Right forelimb (tissue), 1 donor: ENCODE measurements at places on chromosomes 5 and 9.
A peak's percentile ranks its signal among the peaks of the same experiment; 100 is the strongest.

DNA sequence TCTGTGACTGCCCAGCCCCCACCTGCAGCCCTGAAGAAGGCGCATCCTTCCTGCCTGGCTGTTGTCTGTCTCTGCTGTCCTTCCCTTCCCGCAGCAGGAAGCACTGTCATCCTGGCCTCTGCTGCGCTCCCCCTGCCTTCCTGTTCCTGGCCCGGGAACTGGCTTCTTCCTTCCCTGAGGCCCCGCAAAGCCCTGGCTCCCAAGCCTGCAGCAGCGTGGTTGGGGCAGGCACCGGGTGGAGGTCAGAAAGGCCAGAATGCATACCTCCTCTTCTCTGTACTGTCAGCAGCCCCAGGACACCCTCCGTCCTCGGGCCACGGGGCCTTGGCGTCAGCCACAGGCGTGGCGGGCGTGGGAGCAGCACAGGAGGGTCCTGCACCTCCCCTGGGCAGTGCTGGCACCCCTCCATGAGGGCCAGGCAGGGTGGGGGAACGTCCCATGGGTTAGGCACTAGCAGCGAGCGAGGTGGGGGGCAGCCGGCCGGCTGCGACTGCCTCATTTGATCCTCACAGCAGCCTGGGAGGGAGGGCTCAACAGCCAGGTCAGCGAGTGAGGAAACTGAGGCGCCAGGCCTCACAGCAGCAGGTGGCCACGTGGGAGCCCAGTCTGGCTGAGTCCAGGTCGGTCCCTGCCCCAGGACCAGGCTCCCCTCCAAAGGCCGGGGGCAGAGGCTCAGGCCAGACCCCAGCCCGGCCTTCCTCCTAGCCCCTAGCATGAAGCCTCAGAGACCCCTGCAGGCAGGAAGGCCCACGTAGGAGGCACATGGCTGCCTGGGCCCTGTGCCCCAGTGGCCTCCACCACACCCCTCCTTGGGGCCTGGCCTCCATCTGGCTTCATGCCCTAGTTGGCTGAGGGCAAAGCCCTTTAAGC is 9.4 kb downstream of the FLT4 start:
- DNase-seq, result peak; percentile 41

DNA sequence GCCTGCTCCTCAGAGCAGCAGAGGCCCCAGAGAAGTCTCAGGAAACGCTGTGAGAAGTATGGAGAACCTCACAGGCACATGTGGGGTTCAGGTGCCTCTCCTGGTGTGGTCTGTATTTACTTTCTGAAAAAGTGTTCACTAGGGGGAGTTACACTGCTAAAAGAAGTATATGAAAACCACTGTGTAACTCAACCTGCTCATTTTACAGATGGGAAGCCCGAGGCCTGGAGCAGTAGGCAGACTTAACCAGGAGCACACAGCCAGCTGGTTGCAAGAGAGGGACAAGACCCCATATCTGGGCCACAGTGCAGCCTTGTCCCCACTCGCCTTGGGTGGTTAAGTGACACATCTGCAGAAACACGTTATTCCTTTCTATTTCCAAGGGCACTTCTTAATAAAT is 112.8 kb upstream of the SAP30L start:
- DNase-seq, result no peak

- no peak for DNase-seq
These were observed 9.8 kb downstream of the KIF4B start for GRCh38 chr5:155023320-155023719.

DNA sequence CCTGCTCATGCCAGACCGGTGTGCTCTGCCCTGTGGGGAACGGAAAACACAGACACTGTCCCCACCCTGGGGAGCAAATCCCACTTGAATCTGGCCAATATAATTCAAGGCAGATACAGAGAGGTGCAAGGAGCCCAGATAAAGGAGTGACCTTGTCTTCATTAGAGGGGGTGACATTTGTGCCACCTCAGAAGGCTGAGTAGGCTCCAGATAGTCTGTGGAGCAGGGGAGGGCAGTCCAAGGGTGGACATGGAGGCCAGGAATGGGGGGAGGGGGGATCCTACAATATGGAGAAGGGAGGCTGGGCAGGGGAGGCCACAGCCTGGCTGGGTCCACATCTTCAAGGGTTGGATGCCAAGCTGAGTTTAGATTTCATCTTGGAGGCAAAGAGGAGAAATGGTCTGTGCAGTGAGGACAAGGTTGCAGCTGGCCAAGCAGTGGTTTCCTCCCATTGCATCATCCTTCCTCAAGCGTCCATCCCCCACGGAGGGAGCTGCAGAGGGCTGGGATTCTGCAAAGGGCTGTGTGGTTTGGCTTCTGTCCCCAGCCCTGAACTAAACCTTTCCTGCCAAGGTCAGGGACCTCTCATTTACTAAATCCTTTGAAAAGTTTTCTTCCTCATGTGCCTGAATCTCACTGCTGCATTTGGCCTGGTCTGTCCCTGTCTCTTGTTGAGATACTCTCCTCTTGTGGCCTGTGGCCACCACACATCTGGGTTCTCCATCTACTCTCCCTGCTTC is 60.1 kb downstream of the GALNT12 start:
- DNase-seq, result peak; percentile 67

- no peak for DNase-seq
These were observed 39.1 kb upstream of the UGT3A2 start for GRCh38 chr5:36105819-36106218.
